ENCODE measurements at places on chromosomes 4 and X. TPM values are rescaled to one million over a fixed set of nuclear protein-coding genes. Genes with fewer than 3 reads are reported as not detected.

The ERAS gene
- not detected for total RNA-seq

The ABCG2 gene
- 1.2 TPM for total RNA-seq

The ATG4A gene
- 13.3 TPM for total RNA-seq

The VSIG4 gene
- not detected for total RNA-seq

The ZNF157 gene
- not detected for total RNA-seq

The PARM1 gene
- 2.0 TPM for total RNA-seq

The TRIM2 gene
- total RNA-seq = 11.0 TPM

The MFAP3L gene
- 10.2 TPM for total RNA-seq

The TEX28 gene
- not detected for total RNA-seq

The NPNT gene
- total RNA-seq = not detected

The GYPB gene
- total RNA-seq = not detected

The MAB21L2 gene
- total RNA-seq = not detected

The SYTL5 gene
- total RNA-seq = 0.46 TPM

The SLC49A3 gene
- total RNA-seq = not detected

The SLBP gene
- 173 TPM for total RNA-seq

The USP46 gene
- total RNA-seq = 19.2 TPM

The XAGE2 gene
- total RNA-seq = not detected

DNA sequence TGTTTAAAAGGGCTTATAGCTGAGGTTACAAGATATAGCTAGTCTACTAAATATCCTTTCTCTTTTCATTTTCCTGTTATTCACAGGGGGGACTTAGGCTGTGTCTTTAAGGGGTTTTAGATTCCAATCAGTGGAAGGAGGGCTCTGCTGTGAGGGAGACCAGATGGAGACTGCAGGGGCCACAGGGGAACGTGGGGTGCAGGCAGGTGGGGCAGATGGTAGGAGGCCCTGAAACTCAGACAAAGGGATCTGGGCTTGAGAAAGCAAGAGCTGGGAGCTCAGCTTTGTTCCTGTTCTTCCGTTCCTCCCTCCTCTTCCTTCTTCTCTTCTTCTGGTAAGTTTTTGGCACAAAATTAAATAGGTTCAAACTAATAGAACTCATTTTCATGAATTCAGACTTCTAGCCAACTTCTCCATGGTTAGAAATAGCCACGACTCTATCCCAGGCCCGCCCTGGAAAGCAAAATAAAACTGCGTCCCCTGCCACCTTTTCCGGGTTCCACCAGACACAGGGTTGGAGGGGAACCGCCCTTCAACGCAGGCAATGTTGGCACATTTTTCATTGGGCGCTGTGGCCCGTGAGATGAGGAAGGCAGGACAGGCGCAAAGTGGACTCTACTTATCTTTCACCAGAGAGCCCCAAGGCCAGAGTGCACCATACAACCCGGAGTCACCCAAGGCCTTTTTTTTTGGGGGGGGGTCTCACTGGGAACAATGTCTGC, 3.5 kb upstream of the TMSB4X start:
- no peak for DNase-seq

GRCh38 chrX:35340465-35340864, 397.9 kb downstream of the FAM47B start:
- DNase-seq = no peak

DNA sequence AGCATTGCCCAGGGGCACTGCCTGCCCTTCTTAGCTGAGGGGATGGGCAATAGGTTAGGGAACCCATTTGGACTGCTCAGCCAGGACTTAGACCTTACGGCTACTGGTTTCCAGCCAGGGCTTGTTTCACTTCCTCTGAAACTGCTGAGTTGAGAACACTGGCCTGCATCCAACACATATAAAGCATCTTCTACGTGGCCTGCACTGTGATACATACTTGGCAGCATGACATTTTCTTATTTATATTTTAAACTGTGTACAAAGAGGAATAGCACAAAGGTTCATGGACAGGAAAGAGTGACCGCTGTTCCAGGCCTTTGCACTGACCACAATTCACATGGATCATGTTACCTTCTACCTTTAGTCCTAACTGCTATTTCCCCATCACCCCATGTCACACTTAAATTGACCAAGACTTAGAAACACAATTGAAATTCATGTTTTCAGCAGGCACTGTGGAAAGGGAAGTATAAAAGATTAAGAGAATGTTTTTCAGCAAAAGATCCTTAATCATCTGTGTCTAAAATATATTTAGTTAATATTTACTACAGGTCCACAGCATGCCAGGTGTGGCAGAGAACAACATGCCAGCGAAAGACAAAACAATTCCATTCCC, 43.7 kb downstream of the NLGN4X start:
- no peak for DNase-seq

DNA sequence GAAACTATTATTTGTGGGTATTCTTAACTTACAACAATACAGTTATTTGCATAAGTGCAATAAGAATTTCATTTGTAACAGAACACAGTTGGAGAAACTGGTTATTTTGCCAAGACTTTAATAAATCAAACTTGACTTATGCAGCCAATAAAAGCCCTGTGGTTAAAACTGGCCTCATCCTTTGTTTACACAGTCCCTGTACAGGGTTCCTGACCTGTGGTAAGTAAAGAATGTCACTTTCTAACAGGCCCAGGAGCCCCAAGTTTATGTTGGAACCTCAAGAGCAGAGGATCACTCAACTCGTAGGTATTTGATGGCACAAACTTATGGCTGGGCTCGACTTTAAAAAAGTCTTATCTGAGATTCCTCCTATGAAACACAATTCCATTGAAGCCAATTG, 88.6 kb upstream of the PTCHD1 start:
- DNase-seq = peak; percentile 4

- DNase-seq = no peak
Observed at GRCh38 chrX:121028419-121028818, 19.0 kb upstream of the GLUD2 start.

DNA sequence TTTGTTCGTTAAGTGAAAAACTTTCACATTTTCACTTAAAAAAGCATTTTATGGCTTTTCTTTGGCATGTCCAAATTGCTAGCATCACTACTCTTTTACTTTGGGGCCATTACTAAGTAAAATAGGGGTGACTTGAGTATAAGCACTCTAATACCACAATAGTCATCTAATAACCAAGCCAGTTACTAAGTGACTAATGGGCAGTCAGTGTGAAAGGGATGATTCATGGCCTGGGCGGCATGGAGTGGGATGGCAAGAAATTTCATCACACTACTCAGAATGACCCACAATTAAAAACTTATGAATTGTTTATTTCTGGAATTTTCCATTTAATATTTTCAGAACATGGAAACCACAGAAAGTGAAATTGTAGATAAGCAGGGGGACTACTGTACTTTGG, 60.9 kb downstream of the BMP15 start:
- no peak for DNase-seq

DNA sequence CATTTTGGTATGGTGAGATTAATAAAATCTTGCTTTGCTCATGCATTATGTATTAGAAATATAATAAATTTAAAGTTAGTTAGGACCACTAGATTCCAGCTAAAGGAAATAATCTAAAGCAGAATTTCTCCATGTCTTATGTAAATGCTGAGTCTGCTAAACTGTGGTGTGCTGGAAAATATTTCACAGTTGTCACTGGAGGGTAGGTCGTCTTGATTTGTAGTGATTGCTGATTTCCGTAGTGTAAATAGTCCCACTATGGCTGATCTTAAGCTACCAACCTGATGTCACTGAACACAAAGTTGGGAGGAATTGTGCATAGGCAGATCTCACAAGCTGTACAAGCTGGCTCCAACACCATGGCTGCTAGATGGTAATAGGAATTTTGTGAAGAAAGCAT, 133.4 kb upstream of the NR3C2 start:
- DNase-seq = no peak

DNA sequence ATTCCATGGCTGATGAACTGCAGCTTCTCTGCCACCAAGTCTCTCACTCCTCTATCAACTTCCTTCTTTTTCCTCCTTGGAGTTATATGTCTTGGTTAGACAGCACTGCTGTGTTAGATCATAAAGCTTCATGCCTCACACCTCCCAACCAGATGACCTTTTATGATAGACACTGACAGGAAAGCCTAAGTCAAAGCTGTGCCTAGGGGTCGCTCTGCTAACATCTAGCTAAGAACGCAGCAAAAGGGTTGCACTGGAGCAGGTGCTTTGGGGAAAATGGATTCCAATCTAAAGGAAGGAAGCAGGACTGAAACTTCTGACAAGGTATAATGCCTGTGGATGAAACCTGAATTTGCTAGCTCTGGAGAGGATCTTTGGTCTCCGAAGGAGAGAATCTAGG, 509.7 kb downstream of the SMARCA1 start:
- no peak for DNase-seq

- DNase-seq = no peak
Observed at GRCh38 chr4:1242506-1243450, 6.2 kb downstream of the CTBP1 start.

- DNase-seq = no peak
Observed at GRCh38 chr4:41399231-41399630, 138.7 kb upstream of the LIMCH1 start.

GRCh38 chr4:183256756-183257385, 63.2 kb downstream of the CLDN22 start:
- DNase-seq = peak; percentile 44

DNA sequence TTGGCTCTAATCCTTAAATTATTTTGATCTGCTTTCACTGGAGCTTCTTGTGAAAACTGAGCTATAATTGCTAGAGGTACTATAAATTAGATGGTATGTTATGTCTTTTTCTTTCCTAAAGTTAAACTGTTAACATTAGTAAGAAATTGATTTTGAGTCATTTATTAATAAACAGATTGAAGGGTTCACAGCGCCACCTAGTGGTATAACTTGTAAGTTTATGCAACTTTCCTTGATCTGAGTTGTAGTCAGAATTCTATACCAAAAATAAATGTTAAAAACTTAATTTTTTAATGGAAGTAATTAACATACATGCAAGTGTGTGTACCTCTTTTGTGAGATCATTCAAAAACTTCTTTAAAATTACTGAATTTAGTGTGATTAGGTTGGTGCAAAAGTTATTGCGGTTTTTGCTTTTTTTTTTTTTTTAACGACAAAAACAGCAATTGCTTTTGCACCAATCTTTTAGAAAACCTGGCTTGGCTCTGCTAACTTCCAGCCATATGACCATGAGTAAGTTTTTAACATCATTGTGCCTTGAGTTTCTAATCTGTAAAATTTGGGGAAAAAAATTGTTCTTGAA, 151.5 kb downstream of the CENPC start:
- DNase-seq = peak; percentile 36

GRCh38 chr4:82437285-82438005, 7.1 kb downstream of the ENOPH1 start:
- DNase-seq = no peak

- no peak for DNase-seq
Observed at GRCh38 chr4:89382439-89382838, 74.8 kb upstream of the GPRIN3 start.

DNA sequence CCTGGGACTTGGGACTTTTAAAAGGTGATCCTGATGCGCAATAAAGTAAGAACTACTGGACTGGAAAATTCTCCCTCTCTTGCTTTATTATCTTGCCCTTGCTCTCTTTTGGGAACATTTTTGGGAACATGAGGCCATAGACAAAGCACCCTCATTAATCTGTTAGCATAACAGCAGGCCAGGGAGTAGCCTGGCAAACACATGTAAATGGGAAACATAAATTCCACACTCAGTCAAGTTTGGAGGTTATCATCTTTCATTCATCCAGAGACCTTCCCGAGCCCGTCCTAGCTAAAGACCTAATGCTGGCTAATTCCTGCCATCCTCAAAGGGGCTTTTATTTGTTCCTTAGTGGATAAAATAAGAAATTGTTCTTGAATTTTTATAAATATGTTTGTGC, 162.8 kb upstream of the ARX start:
- DNase-seq = no peak

GRCh38 chr4:163137581-163137980, 29.1 kb downstream of the NAF1 start:
- no peak for DNase-seq

DNA sequence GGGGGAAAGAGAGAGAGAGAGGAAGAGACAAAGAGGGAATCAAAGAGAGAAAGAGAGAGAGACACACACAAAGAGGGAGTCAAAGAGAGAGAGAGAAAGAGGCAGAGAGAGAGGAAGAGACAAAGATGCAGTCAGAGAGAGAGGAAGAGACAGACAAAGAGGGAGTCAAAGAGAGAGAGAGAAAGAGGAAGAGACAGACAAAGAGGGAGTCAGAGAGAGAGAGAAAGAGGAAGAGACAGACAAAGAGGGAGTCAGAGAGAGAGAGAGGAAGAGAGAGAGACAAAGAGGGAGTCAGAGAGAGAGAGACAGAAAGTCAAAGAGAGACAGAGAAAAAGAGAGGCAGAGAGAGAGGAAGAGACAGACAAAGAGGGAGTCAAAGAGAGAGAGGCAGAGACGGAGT, 45.5 kb downstream of the MAGEA9 start:
- no peak for DNase-seq

GRCh38 chr4:100936661-100937375, 410.5 kb downstream of the PPP3CA start:
- no peak for DNase-seq

GRCh38 chrX:100682939-100683338, 38.9 kb downstream of the SRPX2 start:
- DNase-seq = no peak

DNA sequence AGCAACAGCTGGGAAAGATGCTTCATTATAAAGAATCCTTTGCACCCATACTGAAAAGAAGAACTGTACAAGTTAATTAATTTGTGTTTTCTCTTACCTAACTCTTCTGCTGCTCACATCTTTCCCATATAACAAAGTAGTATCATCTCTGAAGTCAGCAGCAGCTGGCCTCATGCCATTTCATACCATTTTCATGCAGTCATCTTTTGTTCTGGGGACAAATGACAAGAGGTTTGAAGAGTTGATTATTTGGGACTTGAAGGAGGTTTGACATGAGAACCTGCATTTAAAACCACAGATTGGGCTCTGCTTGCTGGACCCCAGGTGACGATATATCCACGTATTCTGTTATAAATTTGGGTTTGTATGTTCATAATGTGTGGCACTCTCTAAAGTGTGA, 430.3 kb downstream of the SPRY1 start:
- DNase-seq = peak; percentile 79

DNA sequence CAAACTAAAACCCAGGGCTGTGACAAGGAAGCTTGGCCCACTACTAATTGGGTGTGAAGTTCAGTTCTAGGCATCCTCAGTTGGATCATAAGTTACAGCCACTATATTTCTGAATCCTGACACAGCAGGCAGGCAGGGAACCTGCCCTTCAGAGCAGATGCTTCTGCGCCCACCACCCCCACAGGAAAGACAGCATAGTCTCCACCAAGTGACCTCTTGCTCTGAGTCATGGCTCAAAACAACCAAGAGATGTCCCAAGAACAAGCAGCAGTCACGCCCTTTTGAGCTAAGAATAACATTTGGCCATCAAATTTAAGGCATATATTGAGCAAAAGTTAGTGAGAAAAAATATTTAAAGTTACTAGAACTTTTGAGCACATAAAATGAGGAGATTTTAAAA, 170.7 kb upstream of the SMARCAD1 start:
- peak; percentile 28 for DNase-seq

GRCh38 chr4:184838249-184839074, 12.7 kb upstream of the ACSL1 start:
- DNase-seq = peak; percentile 42

- DNase-seq = no peak
Observed at GRCh38 chr4:179278647-179279046, 1836.4 kb upstream of the AGA start.

- no peak for DNase-seq
Observed at GRCh38 chr4:34732176-34732950, 1512.0 kb downstream of the ARAP2 start.

GRCh38 chr4:158722291-158722916, 792 bp downstream of the PPID start:
- peak; percentile 46 for DNase-seq

- DNase-seq = no peak
Observed at GRCh38 chr4:189825466-189825865, 115.2 kb upstream of the FRG1 start.
